ENCODE measurements at places on chromosomes 3 and 15.

DNA sequence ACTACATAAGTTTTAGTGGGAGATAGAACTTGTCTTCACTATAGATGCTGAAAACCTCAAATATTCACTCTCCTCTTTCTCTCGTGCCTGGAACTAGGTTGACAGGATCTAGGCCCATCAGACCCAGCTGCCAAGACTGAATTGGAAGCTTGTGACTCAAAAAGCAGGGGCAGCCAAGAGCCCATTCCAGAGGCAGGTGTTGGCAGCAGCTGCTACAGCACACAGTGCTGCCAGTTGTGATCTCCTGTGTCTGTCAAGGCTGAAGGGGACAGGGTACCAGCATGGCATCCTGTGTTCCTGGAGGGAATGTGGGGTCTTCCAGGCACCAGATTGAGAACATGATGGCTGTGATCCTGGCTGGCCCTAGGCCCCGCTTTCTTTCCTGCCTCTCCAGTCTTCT lies 92.5 kb upstream of the MB21D2 start:
- no peak for DNase-seq

GRCh38 chr15:88465633-88466224 lies 1.5 kb downstream of the MRPL46 start:
- no peak for DNase-seq

DNA sequence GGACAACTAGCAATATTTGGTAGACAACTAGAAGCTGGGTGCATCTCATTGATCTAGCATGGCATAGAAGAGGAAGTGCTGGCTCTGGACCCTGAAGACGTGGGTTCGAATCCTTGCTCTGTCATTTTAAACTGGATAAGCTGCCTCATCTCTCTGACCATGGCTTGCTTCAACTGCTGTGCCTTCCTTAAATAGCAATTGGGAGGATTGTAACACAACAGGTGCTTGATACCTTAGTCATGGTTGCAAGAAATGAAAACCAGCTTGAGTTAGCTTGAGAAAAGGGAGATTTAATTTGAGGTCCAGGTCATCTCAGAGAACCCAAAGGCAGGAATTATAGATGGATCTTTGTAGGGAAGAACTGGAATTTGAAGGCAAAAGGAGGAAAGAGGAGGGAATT lies 14.8 kb upstream of the RGMA start:
- no peak for DNase-seq

DNA sequence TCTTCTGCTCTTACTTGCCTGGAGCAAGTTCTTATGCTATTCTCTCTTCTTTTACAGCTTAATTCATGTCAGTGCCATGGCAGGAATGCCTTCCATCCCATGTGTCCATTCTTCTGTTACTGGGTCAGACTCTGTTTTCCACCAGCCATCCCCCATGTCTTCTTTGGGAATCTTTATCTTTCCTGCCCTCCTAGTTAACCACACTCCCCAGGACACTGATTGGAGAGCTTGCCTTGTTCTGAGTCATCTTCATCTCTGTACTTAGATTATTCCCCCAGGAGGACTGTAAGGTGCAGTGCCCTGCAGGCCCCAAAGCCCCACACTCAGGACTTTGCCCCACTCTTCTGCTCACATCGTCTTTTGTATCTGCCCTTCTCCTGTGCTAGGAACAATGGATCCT lies 3.6 kb downstream of the ABHD17C start:
- peak; percentile 6 for DNase-seq

DNA sequence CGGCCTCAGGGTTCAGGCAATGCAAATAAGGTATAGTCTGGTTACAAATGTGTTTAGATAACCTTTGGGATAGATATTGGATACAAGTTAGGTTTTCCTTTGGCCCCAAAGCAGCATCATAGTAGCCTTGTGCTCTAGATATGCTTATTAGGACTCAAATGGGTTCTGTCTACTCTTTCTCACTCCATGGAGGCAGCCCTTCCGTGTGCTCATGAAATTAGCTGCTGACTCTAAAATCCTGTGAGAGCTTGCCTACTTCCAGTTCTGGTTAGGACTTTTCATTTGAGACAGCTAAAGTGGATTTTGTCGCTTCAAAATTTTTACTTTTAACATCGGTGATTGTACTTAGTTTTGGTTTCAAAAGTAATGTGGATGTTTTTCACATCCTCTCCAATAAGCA lies 1.6 kb downstream of the CDV3 start:
- DNase-seq, result no peak
